Aorta (tissue), 5 donors: ENCODE measurements at places on chromosomes 2 and 18. TPM values are rescaled to one million over a fixed set of nuclear protein-coding genes. Genes with fewer than 3 reads are reported as not detected.

GRCh38 chr2:44954447-44954888 is 13.0 kb downstream of the SIX3 start:
- H3K27ac ChIP-seq, result no peak overlapping the region
- no peak overlapping the region for H3K4me3 ChIP-seq
- H3K27me3 ChIP-seq, result no peaks in the 10 kb centered on the region
- H3K4me1 ChIP-seq, result no peaks in the 10 kb centered on the region
- no peaks in the 10 kb centered on the region for H3K36me3 ChIP-seq

DNA sequence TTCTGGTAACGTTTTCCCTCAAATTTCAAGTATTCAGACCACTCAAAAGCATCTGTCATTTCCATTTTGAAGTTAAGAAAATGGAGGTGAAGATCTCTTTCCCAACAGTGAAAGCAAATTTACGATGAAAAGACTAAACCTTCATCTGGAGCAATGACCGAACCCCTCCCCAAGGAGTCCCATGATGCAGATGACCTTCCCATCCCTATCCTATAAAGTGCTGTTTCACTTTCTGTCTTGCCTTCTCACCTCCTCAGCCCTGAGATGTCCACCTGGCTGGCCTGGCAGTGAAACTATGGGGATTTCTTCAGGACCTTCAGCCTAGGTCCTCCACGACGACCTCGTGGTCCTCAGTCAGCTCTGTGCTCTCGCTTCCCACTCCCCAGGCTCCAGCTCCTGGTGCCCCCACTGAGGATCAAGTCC is 925 bp upstream of the NPC1 start:
- no peaks in the 10 kb centered on the region for H3K4me1 ChIP-seq
- no peak for DNase-seq
- no peaks in the 10 kb centered on the region for H3K36me3 ChIP-seq
- H3K27ac ChIP-seq, result no peak overlapping the region
- no peak overlapping the region for H3K4me3 ChIP-seq

- H3K36me3 ChIP-seq, result no peaks in the 10 kb centered on the region
- no peak overlapping the region for H3K27ac ChIP-seq
- H3K27me3 ChIP-seq, result no peaks in the 10 kb centered on the region
- no peak for DNase-seq
- no peak overlapping the region for H3K4me3 ChIP-seq
Measured at GRCh38 chr2:139924070-139924469, 1143.9 kb upstream of the NXPH2 start.

- no peak overlapping the region for H3K4me3 ChIP-seq
- H3K36me3 ChIP-seq, result no peaks in the 10 kb centered on the region
- peaks cover 7% of the 10 kb centered on the region for H3K4me1 ChIP-seq
- peak overlapping the region; percentile 84 for H3K27ac ChIP-seq
- H3K27me3 ChIP-seq, result no peaks in the 10 kb centered on the region
- DNase-seq, result peak; percentile 75
Measured at GRCh38 chr2:70094978-70095719, 7.9 kb downstream of the PCBP1 start.

DNA sequence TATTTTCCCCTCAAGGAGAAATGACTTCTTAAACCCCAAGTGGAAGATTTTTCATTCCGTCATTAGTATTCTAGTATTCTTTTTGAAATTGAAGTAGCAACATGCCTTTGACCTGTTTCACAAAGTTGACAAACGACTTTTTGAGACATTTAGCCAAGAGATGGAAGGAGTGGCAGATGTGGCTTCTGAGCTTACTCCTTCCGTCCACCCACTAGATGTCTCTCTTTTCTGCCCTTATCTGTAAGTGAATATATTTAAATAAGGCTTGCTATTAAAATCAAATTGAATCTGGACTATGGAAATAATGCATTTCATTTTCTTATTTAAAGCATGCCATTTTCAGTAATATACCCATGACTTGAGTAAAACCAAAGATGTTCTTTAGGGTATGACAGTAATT is 74.1 kb downstream of the ACTR3 start:
- no peaks in the 10 kb centered on the region for H3K27me3 ChIP-seq
- H3K27ac ChIP-seq, result no peak overlapping the region
- H3K4me3 ChIP-seq, result no peak overlapping the region
- H3K4me1 ChIP-seq, result peaks cover 10% of the 10 kb centered on the region
- no peak for DNase-seq

DNA sequence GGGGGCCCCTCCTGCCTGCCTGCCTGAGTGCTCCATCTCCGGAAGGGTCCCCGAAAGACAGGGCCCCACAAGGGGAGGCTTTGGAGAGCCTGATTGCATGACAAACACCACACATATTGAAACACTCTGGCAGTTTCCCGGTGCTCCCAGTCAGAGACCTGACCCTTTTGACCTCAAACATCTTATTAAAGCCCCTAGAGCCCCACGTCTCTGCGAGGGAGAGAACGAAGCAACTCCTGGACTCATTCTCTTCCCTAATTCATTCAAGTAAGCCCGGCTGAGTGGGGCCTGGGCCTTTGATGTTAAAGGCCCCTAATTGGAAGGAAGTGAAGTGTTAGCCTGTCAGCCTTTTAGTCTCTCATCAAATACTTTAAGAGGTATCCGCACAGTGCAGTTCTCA is 335.6 kb downstream of the CYRIA start:
- no peaks in the 10 kb centered on the region for H3K36me3 ChIP-seq
- no peak overlapping the region for H3K27ac ChIP-seq
- no peaks in the 10 kb centered on the region for H3K27me3 ChIP-seq
- no peak for DNase-seq

- DNase-seq, result no peak
- H3K4me3 ChIP-seq, result no peak overlapping the region
- H3K27ac ChIP-seq, result no peak overlapping the region
- H3K27me3 ChIP-seq, result no peaks in the 10 kb centered on the region
- H3K36me3 ChIP-seq, result no peaks in the 10 kb centered on the region
Measured at GRCh38 chr2:170166735-170167134, 11.2 kb upstream of the MYO3B start.

DNA sequence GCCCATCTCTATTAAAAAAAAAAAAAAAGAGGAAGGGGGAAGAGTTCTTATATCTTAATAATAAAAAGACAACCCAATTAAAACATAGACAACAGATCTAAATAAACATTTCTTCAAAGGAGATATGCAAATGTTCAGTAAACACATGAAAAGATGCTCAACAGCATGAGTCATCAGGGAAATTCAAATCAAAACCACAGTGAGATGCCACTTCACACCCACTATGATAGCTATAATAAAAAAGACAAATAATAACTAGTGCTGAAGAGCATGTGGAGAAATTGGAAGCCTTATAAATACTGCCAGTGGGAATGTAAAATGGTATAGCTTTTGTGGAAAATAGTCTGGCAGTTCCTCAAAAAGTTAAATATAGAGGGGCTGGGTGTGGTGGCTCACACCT is 61.5 kb upstream of the CYP20A1 start:
- peaks cover 5% of the 10 kb centered on the region for H3K36me3 ChIP-seq
- no peaks in the 10 kb centered on the region for H3K27me3 ChIP-seq
- no peak for DNase-seq

- DNase-seq, result no peak
- H3K4me1 ChIP-seq, result peaks cover 5% of the 10 kb centered on the region
- H3K27ac ChIP-seq, result no peak overlapping the region
- H3K4me3 ChIP-seq, result no peak overlapping the region
- no peaks in the 10 kb centered on the region for H3K36me3 ChIP-seq
Measured at GRCh38 chr2:229043681-229044080, 227.4 kb downstream of the PID1 start.

GRCh38 chr2:96241900-96242611 is 23.7 kb downstream of the TMEM127 start:
- H3K27me3 ChIP-seq, result no peaks in the 10 kb centered on the region
- peak; percentile 80 for DNase-seq
- no peaks in the 10 kb centered on the region for H3K4me1 ChIP-seq
- no peak overlapping the region for H3K27ac ChIP-seq
- no peaks in the 10 kb centered on the region for H3K36me3 ChIP-seq

- no peak overlapping the region for H3K4me3 ChIP-seq
- no peaks in the 10 kb centered on the region for H3K27me3 ChIP-seq
- DNase-seq, result no peak
- no peaks in the 10 kb centered on the region for H3K4me1 ChIP-seq
Measured at GRCh38 chr2:24238158-24238557, 63.3 kb downstream of the FAM228A start.

GRCh38 chr2:153953761-153954160 is 82.0 kb downstream of the GALNT13 start:
- no peak overlapping the region for H3K27ac ChIP-seq
- H3K4me3 ChIP-seq, result no peak overlapping the region
- no peak for DNase-seq
- H3K27me3 ChIP-seq, result no peaks in the 10 kb centered on the region
- H3K4me1 ChIP-seq, result no peaks in the 10 kb centered on the region
- H3K36me3 ChIP-seq, result no peaks in the 10 kb centered on the region

- H3K4me1 ChIP-seq, result no peaks in the 10 kb centered on the region
- H3K36me3 ChIP-seq, result peaks cover 3% of the 10 kb centered on the region
- no peak overlapping the region for H3K27ac ChIP-seq
- no peak overlapping the region for H3K4me3 ChIP-seq
- no peaks in the 10 kb centered on the region for H3K27me3 ChIP-seq
Measured at GRCh38 chr2:16626497-16626896, 39.1 kb downstream of the CYRIA start.

DNA sequence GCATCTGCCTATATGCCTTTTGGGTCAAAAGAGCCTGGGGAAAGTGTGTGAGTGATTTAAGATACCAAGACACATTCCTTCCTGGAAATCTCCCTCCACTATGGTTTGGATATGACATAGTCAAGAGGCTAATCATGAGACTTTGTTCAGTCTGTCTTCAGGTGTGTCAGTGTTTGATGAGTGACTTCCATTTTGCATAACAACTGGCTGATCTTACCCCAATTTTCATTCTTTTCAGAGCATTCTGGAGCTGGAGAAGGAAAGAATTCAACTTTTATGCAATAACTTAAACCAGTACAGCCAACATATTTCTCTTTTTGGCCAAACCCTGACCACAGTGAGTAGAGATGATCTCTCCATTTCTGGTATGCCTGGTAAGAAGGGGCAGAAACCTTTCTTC is 39.4 kb downstream of the SPC25 start:
- no peaks in the 10 kb centered on the region for H3K4me1 ChIP-seq
- no peak overlapping the region for H3K4me3 ChIP-seq
- DNase-seq, result no peak
- no peaks in the 10 kb centered on the region for H3K27me3 ChIP-seq

- DNase-seq, result no peak
- H3K4me3 ChIP-seq, result no peak overlapping the region
- no peak overlapping the region for H3K27ac ChIP-seq
- no peaks in the 10 kb centered on the region for H3K36me3 ChIP-seq
Measured at GRCh38 chr18:77622009-77622692, 372.5 kb downstream of the GALR1 start.

The CNGA3 gene
- total RNA-seq, result not detected

The SLC30A3 gene
- total RNA-seq, result 1.8 TPM

The SPC25 gene
- 0.58 TPM for total RNA-seq

The CAB39 gene
- 81.1 TPM for total RNA-seq

The CRYGA gene
- total RNA-seq, result not detected

The FTCDNL1 gene
- 1.4 TPM for total RNA-seq

The RTP5 gene
- total RNA-seq, result not detected

The ADCYAP1 gene
- total RNA-seq, result 4.9 TPM

The TM4SF20 gene
- not detected for total RNA-seq

The SLC23A3 gene
- total RNA-seq, result 3.5 TPM

The NT5DC4 gene
- total RNA-seq, result not detected

The TRIM43 gene
- not detected for total RNA-seq
